Esophagus mucosa (tissue), 1 donor: ENCODE measurements at places on chromosomes 3 and 15.
A peak's percentile ranks its signal among the peaks of the same experiment; 100 is the strongest.

- no peak for ATAC-seq
Measured at GRCh38 chr15:33378866-33379480, 68.2 kb downstream of the RYR3 start.

DNA sequence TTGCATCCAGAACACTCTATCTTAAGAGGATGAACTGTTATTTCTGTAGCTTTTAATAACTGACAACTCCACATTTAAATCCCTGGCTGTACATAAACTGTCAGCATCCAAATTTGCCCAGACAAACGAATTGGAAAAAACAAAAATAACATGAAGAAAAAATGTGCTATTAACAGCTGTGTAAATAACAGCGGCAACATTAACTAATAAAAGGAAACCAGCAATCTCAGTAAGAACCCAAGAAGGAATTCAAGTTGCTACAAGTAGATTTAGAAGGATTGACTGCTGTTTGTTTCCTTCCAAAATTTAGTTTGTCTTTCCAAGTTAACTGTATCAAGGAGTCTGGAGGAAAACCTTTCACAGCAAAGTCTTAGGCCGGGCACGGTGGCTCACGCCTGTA, 550.6 kb upstream of the MDFIC2 start:
- no peak for ATAC-seq

- no peak for ATAC-seq
Measured at GRCh38 chr3:38088126-38089078, 48.5 kb downstream of the ACAA1 start.

DNA sequence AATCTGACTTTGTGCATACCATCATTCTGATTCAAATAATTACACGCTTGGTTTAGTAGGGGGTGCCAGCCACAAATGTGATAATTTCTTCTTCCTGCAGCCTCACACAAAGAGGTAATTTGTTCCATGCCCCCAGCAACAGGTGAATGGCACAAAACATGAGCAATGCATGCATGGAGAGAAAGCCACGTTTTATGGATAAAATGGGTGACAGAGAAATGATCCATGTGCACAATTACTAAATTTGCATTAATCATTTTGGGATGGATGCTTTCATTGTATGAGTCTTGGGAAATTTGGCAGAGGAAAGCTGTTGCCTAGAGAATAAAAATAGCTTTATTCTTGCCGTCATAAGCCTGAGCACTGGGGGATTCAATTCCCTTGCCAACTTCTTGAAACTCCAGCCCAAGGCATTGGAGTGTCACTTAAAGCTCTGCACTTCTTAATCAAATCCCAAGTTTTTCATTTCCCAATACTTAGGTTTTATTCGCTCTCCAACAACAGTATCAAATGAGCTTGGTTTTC, 411.6 kb downstream of the GBE1 start:
- ATAC-seq = no peak

- peak; percentile 83 for ATAC-seq
Measured at GRCh38 chr15:87973501-87974215, 282.9 kb downstream of the NTRK3 start.

DNA sequence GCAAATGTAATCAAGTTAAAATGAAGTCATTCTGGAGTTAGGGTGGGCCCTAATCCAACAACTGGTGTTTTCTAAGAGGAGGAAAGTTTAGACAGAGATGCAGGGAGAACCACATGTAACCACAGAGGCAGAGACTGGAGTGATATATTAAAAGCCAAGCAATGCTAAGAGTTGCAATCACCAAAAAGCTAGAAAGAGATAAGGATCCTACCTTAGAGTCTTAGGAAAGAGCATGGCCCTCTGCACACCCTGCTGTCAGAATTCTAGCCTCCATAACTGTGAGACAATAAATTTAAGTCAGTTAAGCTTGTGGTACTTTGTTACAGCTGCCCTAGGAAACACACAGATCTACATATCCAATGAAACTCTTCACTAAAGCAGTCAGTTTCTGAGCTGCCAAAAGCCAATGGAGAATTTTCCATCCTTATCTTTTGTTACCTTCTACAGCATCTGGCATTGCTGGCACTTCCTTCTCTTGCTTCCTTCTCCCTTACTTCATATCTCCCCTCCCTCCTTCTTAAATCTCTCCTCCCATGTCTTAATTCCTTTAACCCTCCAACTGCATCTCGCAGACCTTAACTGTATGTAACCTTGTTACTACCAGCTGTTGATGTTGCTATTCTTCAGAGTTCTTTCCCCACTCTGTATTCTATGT, 11.2 kb downstream of the DCBLD2 start:
- no peak for ATAC-seq

DNA sequence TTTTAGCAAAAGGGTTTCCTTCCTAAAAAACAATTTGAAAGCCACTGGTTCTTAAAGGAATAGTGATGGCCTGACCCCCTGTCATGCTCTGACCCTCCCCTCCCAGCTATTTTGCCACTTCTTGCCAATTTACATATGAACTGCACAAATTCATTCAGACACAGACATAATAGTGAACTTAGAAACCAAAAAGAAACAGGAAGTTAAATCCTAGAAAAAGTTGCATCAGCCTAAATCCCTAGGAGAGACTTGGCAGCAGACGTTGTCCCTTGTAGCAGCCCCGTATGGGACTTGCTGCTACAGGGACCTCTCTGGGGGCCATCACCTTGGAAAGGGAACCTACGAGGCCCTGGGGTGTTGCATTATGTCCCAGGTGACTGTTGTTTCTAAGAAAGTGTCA, 14.3 kb upstream of the PDE8A start:
- no peak for ATAC-seq

GRCh38 chr3:28399206-28399605, 50.6 kb upstream of the AZI2 start:
- no peak for ATAC-seq

DNA sequence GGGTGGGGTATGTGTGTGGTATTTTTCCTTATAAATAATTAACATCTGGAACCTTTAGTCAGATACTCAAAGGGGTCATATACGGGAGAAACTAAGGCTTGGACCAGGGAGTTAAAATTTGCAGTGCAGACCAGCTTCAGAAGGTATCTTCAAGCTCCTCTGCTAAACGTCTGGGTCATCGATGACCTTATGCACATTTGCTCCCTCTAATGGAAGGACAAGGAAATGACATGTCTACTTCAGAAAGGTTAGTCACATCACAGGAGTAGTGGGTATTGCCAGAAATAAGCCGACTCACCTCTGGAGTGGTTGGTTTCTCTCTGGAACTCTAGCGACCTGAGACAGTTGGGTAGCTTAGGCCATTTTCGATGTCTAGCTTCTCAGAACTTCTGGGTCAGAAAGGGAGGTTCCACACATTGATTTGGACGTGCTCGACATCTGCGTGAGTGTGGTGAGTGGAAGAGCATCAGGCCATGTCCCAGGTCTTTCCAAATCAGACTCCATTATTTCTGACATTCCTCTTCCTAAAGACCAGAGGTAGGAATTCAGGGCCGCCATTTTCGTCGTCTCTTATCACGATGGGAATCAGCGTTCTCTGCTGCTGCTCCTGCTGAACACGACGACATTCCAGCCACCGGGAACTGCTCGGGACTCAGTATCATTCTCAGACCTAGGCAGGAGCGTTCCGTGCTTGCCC, 31.8 kb upstream of the RASA2 start:
- ATAC-seq = peak; percentile 73

GRCh38 chr3:71713041-71713440, 12.2 kb downstream of the EIF4E3 start:
- no peak for ATAC-seq

GRCh38 chr15:89647191-89647851, 7.9 kb downstream of the KIF7 start:
- ATAC-seq = peak; percentile 64

- ATAC-seq = peak; percentile 54
Measured at GRCh38 chr3:197224034-197224444, 74.4 kb downstream of the DLG1 start.

GRCh38 chr3:43035801-43036365, 56.8 kb downstream of the GASK1A start:
- ATAC-seq = no peak

DNA sequence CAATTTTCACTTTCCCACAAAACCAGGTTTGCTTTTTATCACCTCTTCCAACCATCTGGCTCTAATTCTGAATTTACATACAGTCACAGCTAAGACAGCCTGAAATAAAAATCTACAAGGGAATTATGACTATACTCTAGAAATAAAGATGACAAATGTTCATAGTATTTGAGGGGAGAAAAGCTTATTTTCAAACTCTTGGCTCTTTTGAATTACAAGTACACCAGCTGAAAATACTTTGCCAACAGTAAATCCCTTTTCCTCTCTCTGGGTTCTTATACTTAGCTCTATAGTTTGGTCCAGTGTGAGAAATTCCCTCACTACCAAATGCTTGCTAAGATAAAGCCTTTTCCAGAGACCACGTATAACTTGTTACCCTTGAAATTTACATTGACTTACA, 1037.9 kb downstream of the ROBO1 start:
- no peak for ATAC-seq

DNA sequence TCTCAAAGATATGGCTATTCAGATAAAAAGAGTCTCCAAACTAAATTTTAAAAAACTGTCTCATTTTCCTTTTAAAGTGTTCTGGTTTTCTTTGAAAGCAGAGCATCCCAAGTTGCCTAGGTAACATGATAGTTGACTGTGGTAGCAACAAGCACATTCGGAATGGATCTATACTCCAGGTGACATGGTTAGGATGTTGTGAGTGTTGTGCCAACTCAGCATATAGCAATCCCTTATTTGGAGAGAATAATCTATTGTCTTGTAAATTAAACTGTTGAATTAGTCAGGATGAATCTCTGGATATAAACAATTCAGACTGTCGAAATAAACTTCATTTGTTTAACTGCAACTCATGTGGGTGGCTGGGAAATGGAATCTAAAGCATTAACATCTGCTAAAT, 418.6 kb downstream of the TUSC7 start:
- no peak for ATAC-seq

DNA sequence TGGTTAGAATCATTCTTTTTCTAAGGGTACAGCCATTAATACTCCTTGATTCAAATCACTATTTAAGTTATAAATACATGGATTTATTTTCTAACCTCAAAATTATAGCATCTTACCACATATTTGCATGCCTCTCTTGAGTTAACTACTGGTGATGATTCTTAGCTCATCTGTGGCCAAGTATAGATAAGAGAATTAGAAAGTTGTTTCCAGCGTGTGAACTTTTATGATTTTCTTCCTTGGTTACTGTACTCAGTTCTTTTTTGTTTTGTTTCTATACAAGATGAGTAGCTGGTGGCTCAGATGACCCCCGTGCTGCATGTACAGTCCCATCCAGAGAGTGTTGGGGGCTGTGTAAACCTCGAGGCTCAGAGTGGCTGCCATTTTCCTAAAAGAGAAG, 124.6 kb downstream of the IGF1R start:
- no peak for ATAC-seq

- ATAC-seq = peak; percentile 85
Measured at GRCh38 chr3:43181202-43181821, 75.4 kb upstream of the POMGNT2 start.
